ENCODE measurements at places on chromosomes 1 and 21.
A peak's percentile ranks its signal among the peaks of the same experiment; 100 is the strongest.

- no peak for DNase-seq
Measured at GRCh38 chr1:12615159-12615864, 2.7 kb downstream of the DHRS3 start.

DNA sequence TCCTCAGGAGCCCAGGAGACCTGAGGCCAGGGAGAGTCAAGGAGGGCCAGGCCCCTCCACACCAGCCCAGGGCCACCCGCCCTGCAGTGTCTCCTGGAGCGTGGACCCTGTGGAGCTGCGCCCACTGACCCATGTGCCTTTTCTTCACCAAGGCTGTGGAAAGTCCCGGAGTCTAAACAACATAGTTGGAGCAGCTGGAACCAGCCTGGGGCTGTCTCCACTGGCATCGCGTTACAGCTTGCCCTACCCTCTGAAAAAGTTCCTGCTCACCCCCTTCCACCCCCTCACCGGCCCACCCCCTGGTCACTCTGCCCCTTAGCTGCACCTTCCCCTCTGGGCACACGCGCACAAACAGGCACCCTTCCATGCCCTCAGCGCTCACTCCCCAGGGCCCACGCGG is 18.3 kb downstream of the KCNC4 start:
- DNase-seq, result no peak

- DNase-seq, result no peak
Measured at GRCh38 chr1:115828101-115829022, 12.6 kb downstream of the NHLH2 start.

DNA sequence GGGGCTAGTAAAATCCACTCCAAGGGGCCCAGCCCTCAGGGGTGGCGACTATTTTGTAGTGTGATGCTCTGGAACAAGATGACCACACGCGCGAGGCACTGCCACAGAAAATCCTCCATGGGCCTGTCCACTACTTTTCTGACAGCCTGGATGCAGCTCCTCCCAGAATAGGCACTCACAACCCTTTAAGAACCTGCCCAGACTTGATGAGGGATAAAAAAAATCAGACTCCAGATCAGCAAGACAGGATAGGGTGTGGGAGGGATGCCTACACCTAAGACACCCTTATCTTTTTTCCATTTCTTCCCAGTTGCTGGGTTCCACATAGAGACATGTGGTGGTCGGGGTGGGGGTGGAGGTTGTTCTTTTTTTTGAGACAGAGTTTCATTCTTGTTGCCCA is 33.5 kb downstream of the PCAT6 start:
- no peak for DNase-seq

DNA sequence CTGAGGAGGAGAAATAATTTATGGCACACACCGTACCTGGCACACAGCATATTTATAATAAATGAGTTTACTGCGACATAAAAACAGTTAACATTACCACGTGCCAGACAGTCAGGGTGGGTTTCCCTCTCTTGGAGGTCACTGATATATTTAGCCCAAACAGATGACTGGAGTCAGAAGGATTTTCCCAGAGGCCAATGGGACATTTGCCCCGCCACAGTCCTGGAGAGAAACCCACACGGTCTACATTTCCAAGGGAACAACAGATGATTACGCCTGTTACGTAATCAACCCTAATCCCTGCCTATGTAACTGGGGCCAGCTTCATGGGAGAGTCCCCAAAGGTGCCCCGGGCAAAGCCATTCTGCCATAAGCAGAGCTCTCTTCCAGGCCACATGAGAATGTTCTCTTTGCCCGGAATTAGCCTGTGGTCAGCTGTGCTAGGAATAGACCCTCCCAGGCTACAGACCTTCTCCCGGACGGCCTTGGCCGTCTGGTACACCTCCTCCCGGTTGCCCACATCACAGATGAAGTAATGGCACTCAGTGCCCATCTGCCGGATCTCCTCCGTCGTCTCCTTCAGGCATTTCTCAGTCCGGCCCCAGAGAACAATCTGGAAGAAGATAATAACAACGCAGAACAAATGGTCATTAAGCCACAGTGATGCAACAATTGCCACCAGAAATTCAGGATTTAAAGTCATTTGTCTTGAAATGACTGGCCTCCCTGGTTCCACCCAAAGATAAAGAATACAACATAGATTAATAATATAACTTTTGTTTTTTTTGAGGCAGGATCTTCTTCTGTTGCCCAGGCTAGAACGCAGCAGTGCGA is 37.7 kb downstream of the DHRS3 start:
- DNase-seq, result peak; percentile 39
